ENCODE measurements at places on chromosomes 11 and 22. TPM values are rescaled to one million over a fixed set of nuclear protein-coding genes. Genes with fewer than 3 reads are reported as not detected.

DNA sequence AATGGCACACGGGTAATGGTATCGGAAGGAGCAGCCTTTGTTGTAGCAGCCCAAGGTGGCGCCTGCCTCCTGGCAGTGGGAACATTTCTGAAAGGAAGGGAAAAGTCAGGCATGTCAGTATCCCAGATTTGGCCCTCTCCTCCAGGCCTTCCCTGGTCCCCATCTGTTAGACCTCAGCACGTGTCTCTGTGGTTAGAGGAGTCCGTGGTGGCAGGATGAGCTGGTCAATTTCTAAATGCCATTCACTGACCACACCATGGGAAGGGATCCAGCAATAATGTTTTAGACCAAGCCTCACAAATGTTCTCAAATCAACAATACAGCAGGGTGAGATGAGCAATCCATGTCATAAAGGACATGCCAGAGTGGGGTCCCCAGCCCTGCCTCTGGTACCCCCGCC is 49.0 kb upstream of the CYP2D6 start:
- H3K4me3 ChIP-seq = no peak overlapping the region
- H3K27me3 ChIP-seq = no peaks in the 10 kb centered on the region
- peaks cover 60% of the 10 kb centered on the region for H3K4me1 ChIP-seq
- DNase-seq = no peak
- H3K36me3 ChIP-seq = no peaks in the 10 kb centered on the region

Gene YAP1
- not detected for polyA plus RNA-seq

DNA sequence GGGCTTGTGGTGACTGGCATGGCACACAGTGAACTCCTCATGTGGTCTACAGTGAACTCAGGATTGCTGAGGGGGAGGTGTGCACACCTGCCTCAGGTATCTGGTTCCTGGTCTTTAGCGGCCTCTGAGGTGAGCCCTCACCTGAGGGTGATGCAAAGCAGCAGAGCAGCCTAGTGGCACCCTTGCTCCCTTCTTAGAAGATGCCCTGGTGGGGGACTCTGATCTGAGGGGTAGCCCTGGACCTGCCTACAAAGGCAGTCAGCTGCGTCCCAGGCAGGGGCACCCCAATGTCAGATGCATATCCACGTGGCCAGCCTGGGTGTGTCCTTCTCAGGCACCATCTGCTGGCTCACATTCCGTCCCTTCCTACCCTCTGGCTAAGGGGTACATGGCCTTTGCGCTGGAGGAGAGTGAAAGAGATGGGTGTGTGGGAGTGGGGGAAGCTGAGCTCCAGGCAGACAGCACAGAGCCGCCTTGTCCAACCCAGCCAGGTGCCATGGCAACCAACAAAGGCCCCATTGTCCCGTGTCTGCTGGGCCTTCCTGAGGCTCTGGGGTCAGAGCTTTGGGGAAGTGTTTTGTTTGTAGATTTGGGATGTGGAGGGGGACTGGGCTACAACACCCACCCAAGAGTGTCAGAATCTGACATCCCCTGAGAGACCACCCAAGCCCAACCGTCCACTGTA is 5.8 kb downstream of the PLEKHB1 start:
- peaks cover 9% of the 10 kb centered on the region for H3K4me1 ChIP-seq
- no peaks in the 10 kb centered on the region for H3K27me3 ChIP-seq
- H3K36me3 ChIP-seq = peaks cover 3% of the 10 kb centered on the region
- no peak overlapping the region for H3K4me3 ChIP-seq
- no peak for DNase-seq

DNA sequence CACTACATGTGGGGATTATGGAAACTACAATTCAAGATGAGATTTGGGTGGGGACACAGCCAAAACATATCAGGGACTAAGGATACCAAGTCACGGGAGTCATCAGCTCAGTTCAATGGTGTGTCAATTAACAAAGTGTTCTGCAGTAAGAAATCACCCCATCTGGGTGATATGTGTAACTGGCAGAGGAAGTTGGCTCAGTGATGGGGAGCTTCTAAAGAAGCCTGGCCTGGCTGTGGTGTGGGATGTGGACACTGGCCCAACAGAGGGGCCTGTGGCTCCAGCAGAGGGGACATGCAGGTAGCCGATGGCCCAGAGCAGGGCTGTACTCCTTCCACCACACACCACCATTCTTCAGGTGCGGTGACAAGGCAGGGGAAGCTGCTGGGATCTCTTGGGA is 31.6 kb downstream of the RPS6KA4 start:
- no peak overlapping the region for H3K4me3 ChIP-seq
- H3K27me3 ChIP-seq = no peaks in the 10 kb centered on the region
- DNase-seq = no peak
- H3K36me3 ChIP-seq = no peaks in the 10 kb centered on the region

Gene RAB36
- polyA plus RNA-seq = 0.61 TPM

DNA sequence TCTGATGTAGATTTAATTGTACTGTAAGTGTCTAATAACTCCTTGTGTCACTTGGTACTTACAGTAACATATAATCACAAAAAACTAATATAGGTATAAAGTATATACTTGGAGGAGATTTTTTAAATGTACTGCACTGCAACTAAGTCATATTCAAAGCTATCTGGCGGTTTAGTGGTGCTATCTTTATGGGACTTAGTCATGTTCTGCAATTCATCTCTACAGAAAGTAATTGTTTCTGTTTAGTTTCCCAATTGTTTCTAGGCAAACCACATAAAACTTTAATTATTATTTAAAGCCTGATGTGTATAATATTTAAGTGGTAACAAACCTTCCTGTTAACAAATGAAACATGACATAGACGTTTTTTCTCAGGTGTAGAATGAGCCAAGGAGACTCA is 8.0 kb downstream of the PAFAH1B2 start:
- H3K36me3 ChIP-seq = peaks cover 32% of the 10 kb centered on the region
- no peak overlapping the region for H3K27ac ChIP-seq
- H3K4me1 ChIP-seq = peaks cover 13% of the 10 kb centered on the region
- no peak for DNase-seq
- no peaks in the 10 kb centered on the region for H3K27me3 ChIP-seq

DNA sequence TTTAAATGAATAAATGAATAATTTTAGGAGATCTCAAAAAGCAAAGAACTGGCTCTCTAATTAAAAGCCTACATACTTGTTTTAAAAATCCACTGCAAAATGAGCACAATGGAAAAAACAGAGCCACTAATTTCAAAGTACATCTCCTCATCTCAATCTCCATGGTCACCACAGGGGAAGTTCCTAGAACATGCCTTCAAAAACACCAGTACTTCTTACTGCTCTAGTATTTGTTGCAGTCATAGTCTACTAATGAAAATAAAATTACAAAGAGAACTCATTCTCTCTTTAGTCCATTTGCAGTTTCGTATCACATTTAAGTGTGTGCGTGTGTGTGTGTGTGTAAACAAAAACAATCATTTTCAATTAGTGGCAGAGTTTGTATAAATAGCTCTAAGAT is 54.0 kb downstream of the PIK3C2A start:
- H3K27me3 ChIP-seq = no peaks in the 10 kb centered on the region
- no peak overlapping the region for H3K4me3 ChIP-seq
- H3K36me3 ChIP-seq = peaks cover 11% of the 10 kb centered on the region
- H3K4me1 ChIP-seq = no peaks in the 10 kb centered on the region

DNA sequence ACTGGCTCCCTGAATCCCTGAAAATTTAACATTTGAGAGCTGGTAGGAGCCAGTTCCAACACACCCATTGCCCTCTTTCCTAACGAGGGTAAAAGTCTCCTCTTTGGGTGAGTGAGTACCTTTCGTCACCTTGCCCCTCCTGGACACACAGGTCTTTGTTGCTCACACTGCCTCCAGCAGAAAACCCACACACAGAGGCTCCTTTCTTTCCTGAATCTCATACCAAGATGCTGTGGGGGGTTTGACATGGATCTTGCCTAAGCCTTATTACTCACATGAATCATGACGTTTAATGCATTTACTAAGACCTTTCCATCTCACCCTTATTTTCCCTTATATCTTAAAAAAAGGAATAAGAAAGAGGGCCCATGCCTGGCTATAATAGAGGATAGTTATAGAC is 53.0 kb downstream of the PARVA start:
- no peaks in the 10 kb centered on the region for H3K36me3 ChIP-seq
- DNase-seq = no peak
- H3K27me3 ChIP-seq = no peaks in the 10 kb centered on the region
- H3K4me3 ChIP-seq = no peak overlapping the region
- no peaks in the 10 kb centered on the region for H3K4me1 ChIP-seq
- H3K27ac ChIP-seq = no peak overlapping the region

Gene SMTNL1
- polyA plus RNA-seq = 0.21 TPM

Gene MB
- not detected for polyA plus RNA-seq

Gene GAB4
- polyA plus RNA-seq = not detected

Gene SLC22A24
- polyA plus RNA-seq = not detected

GRCh38 chr11:85472953-85473352 is 154.2 kb downstream of the DLG2 start:
- H3K36me3 ChIP-seq = no peaks in the 10 kb centered on the region
- no peak overlapping the region for H3K27ac ChIP-seq
- no peaks in the 10 kb centered on the region for H3K27me3 ChIP-seq
- H3K4me1 ChIP-seq = no peaks in the 10 kb centered on the region
- no peak overlapping the region for H3K4me3 ChIP-seq

GRCh38 chr11:73312851-73313327 is 4.8 kb downstream of the ARHGEF17 start:
- H3K4me3 ChIP-seq = no peak overlapping the region
- no peaks in the 10 kb centered on the region for H3K27me3 ChIP-seq

- no peaks in the 10 kb centered on the region for H3K4me1 ChIP-seq
- no peak overlapping the region for H3K27ac ChIP-seq
- H3K27me3 ChIP-seq = no peaks in the 10 kb centered on the region
- no peaks in the 10 kb centered on the region for H3K36me3 ChIP-seq
- H3K4me3 ChIP-seq = no peak overlapping the region
- no peak for DNase-seq
Measured at GRCh38 chr11:45156741-45157140, 10.3 kb downstream of the PRDM11 start.

Gene XKR3
- polyA plus RNA-seq = not detected

DNA sequence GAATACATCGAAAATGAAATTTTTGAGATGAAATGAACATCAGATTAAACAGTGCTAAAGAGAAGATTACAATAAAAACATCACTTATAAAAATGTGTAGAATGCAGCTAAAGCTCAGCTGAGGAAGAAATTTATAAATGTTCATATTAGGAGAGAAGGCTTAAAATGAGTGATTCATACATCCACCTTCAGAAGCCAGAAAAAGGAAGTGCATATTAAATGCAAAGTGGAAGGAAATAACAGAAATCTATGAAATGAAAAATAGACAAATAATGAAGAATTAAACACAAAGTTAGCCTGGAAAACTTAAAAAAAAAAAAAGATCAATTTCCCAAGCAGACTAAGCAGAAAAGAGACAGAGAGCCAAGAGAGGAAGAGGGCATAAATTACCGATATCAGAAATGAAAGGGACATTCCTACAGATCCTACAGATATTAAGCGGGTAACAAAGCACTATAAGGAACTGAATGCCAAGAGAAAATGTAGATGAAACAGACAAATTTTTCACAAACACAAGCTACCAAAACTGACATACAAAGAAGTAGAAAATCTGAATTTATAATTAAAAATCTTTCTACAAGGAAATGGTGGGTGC is 7.2 kb upstream of the MOB2 start:
- no peak overlapping the region for H3K4me3 ChIP-seq
- no peaks in the 10 kb centered on the region for H3K27me3 ChIP-seq
- H3K36me3 ChIP-seq = no peaks in the 10 kb centered on the region
- peaks cover 14% of the 10 kb centered on the region for H3K4me1 ChIP-seq
- no peak overlapping the region for H3K27ac ChIP-seq

Gene PKP3
- polyA plus RNA-seq = 0.75 TPM

Gene FGF3
- not detected for polyA plus RNA-seq

GRCh38 chr11:120718171-120718570 is 206.6 kb downstream of the GRIK4 start:
- H3K4me1 ChIP-seq = no peaks in the 10 kb centered on the region
- no peak overlapping the region for H3K27ac ChIP-seq
- H3K27me3 ChIP-seq = peaks cover 4% of the 10 kb centered on the region
- no peak overlapping the region for H3K4me3 ChIP-seq

DNA sequence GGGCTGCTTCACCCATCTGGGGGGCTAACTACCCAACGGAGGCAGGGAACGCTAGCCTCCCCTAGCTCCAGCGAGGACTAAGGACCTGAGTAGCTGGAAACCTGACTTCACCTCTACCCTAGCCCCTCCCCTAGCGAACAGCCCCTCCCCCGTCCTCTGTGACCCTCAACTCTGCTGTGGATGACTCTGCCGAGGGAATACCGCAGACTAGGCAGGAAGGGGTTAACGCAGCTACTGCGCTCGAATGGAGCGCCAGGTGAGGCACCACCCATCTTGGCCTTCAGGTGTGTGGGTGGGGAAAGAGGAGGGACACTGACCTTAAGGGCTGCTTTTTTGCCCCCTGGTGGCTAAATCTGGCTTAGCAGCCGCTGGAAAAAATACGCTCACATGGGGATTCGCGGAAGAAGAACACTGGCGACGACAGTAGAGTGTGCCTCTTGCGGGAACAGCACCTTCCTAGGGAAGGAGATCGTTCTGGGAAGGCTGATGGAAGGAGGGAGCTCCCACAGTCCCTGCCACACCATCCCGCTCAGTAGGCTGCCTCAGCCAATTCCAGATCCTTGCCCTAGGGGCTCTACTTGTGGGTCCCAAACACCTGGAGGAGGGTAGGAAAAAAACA is 4.5 kb upstream of the BCL9L start:
- peak overlapping the region; percentile 100 for H3K27ac ChIP-seq
- DNase-seq = peak; percentile 85
- H3K36me3 ChIP-seq = no peaks in the 10 kb centered on the region
- peaks cover 47% of the 10 kb centered on the region for H3K4me1 ChIP-seq

- no peak overlapping the region for H3K4me3 ChIP-seq
- H3K4me1 ChIP-seq = peaks cover 41% of the 10 kb centered on the region
- H3K27me3 ChIP-seq = no peaks in the 10 kb centered on the region
Measured at GRCh38 chr11:128458321-128458720, 129.0 kb downstream of the ETS1 start.

DNA sequence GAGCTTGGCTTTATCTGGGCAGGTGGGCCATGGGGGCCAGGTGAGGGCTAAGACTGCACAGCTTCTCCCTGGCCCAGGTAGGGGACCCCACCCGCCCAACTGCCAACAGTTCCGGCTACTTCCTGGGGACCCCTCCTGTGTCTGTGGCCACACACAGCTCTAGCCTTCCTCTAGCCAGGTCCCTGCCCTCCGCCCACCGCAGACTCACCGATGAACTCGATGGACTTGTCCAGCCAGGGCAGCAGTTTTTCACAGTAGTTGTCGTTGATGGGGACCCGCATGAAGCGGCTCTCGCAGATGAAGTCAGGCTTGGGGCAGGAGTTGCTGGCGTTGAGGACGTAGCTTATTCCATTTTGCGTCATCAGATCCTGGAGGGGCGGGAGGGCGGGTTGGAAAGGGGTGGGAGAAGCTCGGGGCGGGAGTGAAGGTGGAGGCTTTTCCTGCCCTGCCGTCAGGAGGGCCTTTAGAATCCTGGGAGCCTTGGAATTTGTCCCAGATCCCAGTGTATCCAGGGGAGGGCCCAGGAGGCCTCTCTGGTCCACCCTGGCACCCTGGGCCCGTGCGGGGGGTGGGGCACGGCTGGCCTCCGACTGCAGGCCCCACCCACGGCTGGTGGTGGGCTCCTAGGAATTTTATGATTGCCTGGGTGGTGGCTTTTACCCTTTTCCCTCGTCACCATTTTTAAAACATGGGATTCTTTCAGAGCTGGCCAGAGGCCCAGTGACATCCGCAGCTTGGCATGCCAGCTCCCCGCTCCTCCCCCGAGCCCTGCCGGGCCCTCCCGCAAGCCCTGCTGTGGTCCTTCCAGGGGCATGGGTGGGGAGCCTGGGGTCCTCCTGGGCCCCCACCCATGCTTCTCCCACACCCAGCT is 13.9 kb downstream of the DUSP8 start:
- no peaks in the 10 kb centered on the region for H3K27me3 ChIP-seq
- no peak overlapping the region for H3K4me3 ChIP-seq
- no peaks in the 10 kb centered on the region for H3K4me1 ChIP-seq
- H3K36me3 ChIP-seq = no peaks in the 10 kb centered on the region
- no peak overlapping the region for H3K27ac ChIP-seq

GRCh38 chr22:26556904-26557303 is 33.0 kb downstream of the TPST2 start:
- no peaks in the 10 kb centered on the region for H3K36me3 ChIP-seq
- H3K4me1 ChIP-seq = peaks cover 4% of the 10 kb centered on the region
- no peak overlapping the region for H3K4me3 ChIP-seq
- no peak for DNase-seq
- H3K27me3 ChIP-seq = no peaks in the 10 kb centered on the region

Gene ZP1
- not detected for polyA plus RNA-seq
